ENCODE measurements at places on chromosomes 4 and X.

- no peak for DNase-seq
Measured at GRCh38 chr4:163694385-163694784, 199.9 kb downstream of the TMA16 start.

DNA sequence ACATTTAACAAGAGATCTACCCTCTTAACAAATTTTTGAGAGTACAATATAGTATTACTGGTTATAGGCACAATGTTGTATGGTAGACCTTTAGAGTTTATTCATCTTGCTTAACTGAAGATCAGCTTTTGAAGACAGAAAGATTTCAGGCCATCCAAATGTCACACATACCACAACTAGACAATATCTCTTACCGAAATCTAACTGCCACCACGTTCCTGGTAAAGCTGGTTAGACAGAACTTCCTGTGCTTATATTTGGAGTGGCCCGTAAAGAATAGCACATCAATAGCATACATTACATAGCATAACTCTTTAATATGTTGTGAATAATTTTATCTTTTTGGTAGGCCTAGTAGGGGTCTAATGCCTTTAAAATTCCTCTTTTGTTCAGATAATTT is 29.8 kb upstream of the ARHGEF6 start:
- no peak for DNase-seq

GRCh38 chr4:150318527-150318926 is 240.3 kb downstream of the DCLK2 start:
- no peak for DNase-seq

- no peak for DNase-seq
Measured at GRCh38 chrX:50718776-50719175, 95.2 kb downstream of the SHROOM4 start.

DNA sequence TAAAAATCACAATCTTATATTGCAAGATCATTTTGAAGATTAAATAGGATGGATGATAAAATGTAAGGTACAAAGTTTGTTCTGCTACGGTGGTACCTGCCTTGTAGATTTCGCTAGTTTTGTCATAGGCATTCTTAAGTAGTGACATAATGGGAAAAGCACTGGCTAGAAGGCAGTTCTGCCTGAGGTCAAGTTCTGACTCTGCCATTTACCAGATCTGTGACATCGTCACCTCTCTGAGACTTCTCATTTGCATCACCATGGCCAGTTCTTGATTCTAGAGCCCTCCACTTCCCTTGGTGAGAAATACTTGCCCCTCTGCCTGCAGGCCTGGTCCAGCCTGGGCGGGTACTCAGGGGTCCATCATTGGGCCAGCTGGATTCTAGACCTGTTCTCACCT is 85.2 kb downstream of the HS3ST1 start:
- no peak for DNase-seq

DNA sequence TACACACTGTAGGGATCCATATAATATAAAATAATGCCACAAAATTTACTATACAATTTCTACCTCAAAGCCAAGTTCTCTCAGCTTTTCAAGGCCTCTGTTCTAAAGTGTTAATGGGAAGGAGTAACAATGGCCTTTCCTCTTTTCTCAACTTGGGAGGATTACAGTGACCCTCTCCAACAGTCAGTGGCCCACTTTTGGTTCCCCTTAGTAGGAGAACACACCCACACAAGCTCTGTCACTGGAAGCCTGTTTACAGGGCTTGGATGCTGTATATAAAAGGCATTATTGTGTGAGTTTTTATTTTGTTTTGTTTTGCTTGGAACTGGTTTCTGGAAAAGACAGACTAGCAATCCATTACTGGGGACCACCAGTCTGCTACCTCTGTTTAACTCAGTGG is 1.8 kb downstream of the ARHGEF6 start:
- no peak for DNase-seq

- DNase-seq = no peak
Measured at GRCh38 chr4:34422472-34423175, 1821.7 kb downstream of the ARAP2 start.

DNA sequence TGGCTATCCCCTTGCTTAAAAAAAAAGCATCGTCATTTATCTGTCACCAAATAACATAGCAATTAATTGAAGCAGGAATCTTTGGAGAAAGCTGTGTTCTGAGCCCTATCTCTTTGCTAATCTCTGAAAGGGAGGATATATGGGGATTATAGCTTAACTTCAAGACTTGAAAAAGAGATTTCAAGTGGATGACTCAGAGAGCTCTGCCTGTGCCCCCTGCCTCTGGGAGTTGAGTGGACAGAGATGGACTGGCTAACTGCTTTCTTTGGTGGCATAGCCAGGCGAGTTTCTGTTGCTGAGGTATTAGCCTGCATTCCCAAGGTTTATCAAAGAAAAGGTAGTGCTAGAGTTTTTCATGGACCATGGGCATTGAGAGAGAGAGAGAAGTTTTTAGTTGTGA is 91.6 kb downstream of the DDIT4L start:
- no peak for DNase-seq

GRCh38 chr4:159685340-159686092 is 582.6 kb downstream of the RAPGEF2 start:
- no peak for DNase-seq

GRCh38 chr4:175109933-175110332 is 191.8 kb downstream of the ADAM29 start:
- DNase-seq = no peak

- no peak for DNase-seq
Measured at GRCh38 chrX:119502727-119503483, 34.7 kb downstream of the SLC25A5 start.

- DNase-seq = no peak
Measured at GRCh38 chr4:85475631-85476233, 782 bp downstream of the ARHGAP24 start.

DNA sequence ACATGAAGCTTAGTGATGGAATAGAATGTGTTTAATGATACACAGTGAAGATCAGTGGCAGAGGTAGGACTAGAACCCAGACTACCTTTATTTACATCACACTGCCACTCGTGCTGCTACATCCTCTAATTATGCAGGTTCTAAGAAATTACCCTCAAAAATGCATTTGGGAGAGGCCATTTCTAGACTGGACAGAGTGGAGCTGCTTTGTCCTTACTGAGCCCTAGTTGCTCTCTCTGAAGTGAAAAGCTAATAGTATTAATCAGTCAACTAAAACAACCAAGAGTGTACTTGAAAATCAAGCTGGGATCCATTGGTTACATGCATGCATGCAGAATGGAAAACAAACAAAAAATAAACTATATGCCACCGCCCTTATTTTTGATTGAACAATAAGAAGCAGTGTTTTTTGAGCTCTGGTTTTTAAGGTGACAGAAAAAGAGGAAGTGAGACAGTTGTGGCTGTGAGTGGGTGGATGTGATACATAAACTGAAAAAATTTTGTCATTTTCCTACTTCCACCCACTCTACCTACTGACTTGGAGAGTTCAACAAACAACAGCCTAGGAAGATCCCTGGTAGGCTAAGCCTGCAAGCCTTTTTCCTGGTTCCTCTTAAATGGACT is 6.8 kb upstream of the VSIG4 start:
- DNase-seq = no peak

- DNase-seq = no peak
Measured at GRCh38 chr4:57303012-57303751, 193.0 kb upstream of the IGFBP7 start.

- no peak for DNase-seq
Measured at GRCh38 chr4:168614281-168615057, 117.6 kb downstream of the PALLD start.

DNA sequence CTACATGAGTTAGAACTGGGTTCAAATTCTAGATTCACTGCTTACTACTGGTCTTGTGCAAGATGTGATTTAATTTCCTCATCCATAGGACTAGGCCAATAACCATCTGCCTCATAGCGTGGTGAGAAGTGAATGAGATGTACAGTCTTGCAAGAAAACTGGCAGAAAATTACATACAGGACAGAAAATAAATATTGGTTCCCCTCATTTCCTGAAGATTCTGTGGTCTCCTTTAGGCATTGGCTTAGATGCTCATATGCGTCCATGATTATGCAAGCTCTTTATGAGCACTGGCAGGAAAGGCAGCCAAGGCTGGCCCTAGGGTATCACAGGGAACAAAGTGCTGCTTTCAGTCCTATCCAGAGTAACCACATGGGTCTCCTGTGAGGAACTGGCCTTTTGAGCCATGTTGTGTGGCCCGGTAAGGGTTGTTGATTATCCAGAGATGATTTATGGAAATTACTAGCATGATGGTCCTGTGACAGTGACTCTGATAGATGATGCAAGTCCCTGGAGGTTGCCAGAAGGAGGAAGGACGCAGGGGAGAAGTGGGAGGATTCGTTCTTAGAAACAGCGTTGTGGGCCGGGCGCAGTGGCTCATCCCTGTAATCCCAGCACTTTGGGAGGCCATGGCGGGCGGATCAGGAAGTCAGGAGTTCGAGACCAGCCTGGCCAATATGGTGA is 9.9 kb upstream of the MOB1B start:
- no peak for DNase-seq

DNA sequence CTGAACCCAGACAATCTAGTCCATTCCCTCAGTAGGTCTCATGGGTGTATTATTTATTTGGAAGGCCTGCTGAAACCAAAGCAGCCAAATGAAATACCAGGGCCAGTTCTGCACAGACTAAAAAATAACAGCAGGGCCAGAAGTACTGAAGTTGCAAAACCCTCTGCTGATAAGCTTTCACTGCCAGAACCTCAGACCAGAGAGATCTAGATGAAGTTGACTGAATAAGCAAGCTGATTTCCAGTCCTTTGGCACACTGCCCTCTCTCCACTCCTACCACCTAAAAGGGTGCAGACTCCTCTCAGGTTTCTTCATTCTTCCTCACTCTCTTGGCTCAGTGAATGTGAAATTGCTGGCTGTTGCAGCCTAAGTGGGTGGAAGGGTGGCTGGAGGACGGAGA is 276.7 kb upstream of the KLF3 start:
- DNase-seq = no peak

- no peak for DNase-seq
Measured at GRCh38 chr4:152690706-152691651, 11.2 kb upstream of the TMEM154 start.

DNA sequence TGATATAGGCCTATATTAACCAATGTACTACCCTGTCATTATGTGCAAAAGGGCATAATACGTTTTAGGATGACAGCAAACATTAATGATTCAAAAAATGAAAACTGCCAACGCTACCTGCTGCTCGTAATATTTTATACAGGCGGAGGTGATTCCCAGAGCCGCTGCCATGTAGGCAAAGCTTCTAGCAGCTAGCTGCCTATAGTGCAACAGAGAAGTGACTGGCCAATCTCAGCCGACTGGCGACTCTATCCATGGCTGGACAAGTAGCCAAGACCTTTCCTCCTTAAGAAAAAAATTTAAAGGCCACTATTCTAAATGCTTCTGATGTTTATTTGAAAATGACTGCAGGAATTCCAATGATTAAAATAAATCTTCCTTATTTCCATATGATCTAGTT is 1.9 kb downstream of the PPARGC1A start:
- DNase-seq = no peak

DNA sequence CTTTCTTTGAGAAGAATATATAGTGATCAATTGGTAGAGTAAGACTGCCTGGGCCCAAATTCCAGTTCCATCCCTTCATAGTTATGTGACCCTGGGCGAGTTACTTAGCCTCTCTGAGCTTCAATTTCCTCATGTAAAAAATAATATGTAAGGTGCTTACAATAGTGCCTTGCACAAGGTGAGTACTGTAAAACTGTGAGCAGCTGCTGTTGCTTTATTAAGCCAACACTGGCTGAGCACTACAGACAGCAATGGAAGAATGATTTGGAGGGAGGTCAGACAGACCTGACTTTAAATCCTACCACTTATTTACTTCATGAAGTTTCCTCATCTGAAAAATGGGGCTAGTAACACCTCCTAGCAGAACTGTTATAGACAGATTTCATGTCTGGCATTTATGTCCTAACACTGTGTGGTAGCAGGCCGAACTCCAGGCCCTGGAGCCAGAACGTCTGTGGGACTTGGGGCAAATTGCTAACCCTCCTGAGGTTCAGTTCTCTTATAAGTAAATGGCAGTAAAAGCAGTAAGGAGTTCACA is 53.8 kb downstream of the RNF150 start:
- no peak for DNase-seq

- no peak for DNase-seq
Measured at GRCh38 chr4:48307528-48307927, 33.8 kb upstream of the SLAIN2 start.

DNA sequence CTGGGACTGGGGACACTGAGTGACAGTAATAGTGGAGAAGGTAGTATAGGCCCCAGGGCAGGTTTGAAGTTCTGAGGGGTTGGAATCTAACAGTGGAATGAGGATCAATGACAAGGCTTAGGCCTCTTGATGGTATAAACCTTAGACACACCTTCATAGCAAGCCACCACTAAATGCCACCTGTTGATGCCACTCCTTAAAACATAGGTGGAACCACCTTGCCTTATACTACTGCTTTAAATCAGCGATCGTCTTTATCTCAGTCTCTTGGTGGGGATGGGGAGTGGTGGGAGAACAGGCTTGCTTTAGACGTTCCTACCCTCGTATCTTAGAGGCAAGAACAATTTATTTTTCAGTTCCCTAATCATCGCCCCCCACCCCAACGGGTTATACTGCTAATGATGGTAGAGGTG is 1.2 kb downstream of the RAB33B start:
- DNase-seq = no peak

- no peak for DNase-seq
Measured at GRCh38 chr4:152935631-152936445, at the start of gene FHDC1. Gene FHDC1 (plus strand): TSS chr4:152936323. CDS start chr4:152943058, 6,735 bp downstream.

DNA sequence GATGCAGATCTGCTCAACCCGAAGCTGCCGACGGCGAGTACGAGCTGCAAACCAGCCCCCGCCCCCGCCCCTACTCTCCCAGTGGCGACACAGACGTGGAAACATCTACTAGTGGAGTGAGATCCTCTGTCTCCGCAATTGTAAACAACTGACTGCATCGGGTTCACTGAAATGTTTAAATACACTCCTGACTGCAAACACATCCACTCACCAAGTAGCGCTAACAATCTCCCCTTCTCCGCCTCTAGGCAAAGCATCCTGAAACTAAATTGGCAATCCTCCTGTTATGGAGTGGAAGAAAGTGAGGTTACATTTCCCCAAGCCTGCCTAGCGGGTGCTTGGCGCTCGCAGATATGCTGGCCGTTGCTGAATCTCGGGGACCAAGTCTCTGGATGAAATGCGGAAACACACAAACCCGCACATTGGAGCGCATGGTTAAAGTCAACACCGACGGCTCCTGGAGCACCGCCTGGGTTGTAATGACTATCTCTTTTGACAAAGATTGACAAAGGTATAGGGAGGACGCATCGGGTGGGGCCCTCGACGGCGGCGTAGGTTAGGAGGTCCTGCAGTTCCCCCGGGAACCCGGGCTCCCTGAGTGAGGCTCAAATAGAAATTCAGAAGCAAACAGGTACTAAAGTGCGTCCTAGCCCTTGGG is 117.0 kb upstream of the TEX13C start:
- DNase-seq = no peak

DNA sequence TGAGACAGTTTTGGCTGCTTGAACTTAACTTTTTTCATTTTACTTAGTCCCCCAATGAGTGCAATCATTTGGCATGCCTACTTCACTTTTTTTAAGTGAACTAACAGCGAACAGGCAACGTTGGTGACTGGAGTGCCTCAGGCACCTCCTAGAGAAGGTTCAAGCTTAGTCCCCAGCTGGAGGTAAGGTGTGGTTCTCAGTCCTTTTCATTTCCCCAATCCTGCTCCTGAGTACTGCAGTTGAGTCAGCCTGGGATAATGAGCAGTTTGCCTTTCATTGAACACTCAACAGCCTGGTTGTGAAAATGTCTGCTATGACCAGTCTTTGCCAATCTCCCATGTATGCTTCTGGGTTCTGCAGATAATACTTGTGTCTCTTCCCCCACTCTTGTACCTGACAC is 109.5 kb downstream of the CDKL5 start:
- no peak for DNase-seq

GRCh38 chr4:67131224-67131623 is 414.1 kb downstream of the CENPC start:
- no peak for DNase-seq

- DNase-seq = no peak
Measured at GRCh38 chr4:109365939-109366338, 63.5 kb upstream of the COL25A1 start.
